H54 (cell line): ENCODE measurements at places on chromosomes 1 and 21.

GRCh38 chr1:31617218-31617915, at the start of gene HCRTR1:
TSS of gene HCRTR1 (plus strand) at chr1:31617689. CDS start at chr1:31619193, 1,504 bp downstream.
- no peak for DNase-seq

GRCh38 chr1:59136541-59137275, 160.2 kb upstream of the FGGY start:
- DNase-seq, result no peak

GRCh38 chr1:98388441-98388840, 273.1 kb upstream of the SNX7 start:
- DNase-seq, result peak; percentile 15

GRCh38 chr1:10745886-10746455, 50.5 kb downstream of the CASZ1 start:
- no peak for DNase-seq

DNA sequence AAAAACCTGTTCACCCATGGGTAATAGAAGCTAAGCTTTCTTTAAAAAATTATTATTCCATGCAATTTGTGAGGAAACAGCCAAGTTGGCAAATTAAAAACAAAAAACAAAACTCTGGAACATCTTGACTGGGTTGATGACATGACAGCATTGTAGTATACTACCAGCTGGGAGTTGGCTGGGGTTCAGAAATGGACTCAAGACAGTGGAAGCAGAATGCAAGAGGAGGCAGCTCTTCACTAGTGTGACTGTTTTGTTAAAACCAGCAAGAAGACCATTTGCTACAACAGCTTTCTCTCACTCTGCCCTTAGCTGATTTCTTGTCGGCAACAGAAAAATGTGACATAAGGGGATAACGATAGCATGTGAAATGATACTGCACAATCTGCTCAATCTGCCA, 1298.9 kb upstream of the ADGRL4 start:
- DNase-seq, result no peak

DNA sequence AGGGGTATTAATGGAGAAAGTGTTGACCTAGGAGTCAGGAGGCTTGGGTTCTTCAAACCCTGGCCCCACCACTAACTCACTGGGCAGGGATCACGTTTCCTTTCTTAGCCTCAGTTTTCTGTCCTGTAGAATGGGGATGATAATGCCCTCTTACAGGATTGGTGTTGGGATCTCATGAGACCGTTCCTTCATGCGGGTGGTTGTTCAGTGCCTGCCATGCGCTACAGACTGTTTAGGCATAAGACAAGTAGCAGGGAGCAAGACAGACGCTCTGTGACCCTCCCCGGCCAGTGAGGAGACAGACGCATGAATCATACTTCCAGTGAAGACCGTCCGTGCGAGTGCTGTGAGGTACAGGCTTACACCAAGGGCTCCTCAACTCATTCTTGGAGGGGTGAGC, 81.7 kb downstream of the MAN1C1 start:
- DNase-seq, result no peak

DNA sequence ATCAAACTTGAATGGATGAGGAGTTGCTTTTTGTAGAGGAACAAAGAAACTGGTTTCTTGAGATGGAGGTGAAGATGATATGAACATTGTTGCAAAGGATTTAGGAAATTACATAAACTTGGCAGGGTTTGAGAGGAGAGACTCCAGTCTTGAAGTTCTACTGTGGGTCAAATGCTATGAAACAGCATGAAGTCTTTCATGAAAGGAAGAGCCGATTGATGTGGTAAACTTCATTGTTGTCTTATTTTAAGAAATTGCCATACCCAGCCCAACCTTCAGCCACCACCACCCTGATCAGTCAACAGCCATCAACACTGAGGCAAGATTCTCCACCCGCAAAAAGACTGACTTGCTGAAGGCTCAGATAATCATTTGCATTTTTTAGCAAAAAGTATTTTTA, 52.2 kb downstream of the SIPA1L2 start:
- DNase-seq, result no peak

DNA sequence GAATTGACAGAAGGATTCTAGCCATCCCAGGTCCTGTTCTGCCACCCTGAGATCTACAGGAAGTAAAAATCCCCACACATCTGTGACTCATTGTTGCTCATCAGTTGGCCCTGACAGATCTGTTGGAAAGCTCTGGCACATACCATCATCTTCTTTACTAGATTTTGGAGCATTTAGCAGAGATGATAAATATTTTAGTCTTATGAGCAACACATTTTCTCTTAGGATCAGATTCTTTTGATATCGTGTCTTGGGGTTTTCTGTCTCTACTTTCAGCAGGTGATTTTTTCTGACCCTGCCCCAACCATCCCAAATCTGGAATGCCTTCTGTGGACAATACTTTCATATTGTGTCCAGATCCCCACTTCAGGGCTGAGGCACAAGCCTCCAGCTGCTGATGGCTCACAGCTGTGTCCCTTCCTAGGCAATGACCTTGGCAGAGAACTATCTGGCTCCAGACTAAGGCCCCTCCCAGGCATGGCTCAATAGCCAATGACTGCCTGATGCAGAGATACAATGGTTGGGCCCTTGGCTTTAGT, 102.8 kb downstream of the GDAP2 start:
- peak; percentile 41 for DNase-seq

DNA sequence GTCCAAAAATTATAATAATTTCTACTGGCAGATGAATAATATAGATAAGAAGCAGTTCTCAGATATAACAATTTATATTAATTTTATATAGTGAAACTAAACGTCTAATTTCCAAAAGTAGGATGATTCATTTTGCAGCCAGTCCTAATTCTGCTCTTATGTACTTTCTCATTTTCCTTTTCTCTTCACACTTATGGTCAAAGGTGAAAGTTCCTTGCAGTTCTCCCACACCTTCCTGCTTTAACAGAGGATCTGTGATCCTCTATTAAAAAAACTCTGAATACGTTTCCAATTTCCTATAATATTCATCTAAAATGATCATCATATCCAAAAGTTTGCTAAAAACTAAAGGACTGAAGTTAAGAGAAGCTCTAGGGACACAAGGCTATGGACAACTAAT, 78.5 kb downstream of the KIFAP3 start:
- DNase-seq, result no peak

GRCh38 chr1:179105393-179105792, 23.5 kb downstream of the TOR3A start:
- DNase-seq, result no peak

GRCh38 chr1:30133414-30134055, 589.9 kb downstream of the MATN1 start:
- DNase-seq, result no peak

DNA sequence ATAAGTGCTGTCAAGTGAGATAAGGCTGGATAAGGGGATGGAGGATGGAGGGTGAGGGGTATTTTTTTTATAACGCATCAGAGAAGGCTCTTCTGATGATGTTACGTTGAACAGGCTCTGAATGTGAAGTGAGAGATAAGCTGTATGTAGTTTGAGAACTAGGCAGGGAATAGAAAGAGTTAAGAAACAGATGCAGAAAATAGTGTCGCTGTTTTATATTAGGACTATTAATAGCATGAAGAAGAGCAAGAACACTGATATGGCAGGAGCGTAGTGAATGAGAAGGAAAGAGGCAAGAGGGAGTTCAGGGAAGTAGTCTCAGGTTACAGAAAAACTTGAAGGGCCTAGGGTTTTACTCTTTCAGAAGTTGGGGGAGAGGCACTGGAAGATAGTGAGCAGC, 59.8 kb downstream of the GPR88 start:
- no peak for DNase-seq

- DNase-seq, result no peak
These were observed 83.1 kb upstream of the SGIP1 start for GRCh38 chr1:66450847-66451246.

DNA sequence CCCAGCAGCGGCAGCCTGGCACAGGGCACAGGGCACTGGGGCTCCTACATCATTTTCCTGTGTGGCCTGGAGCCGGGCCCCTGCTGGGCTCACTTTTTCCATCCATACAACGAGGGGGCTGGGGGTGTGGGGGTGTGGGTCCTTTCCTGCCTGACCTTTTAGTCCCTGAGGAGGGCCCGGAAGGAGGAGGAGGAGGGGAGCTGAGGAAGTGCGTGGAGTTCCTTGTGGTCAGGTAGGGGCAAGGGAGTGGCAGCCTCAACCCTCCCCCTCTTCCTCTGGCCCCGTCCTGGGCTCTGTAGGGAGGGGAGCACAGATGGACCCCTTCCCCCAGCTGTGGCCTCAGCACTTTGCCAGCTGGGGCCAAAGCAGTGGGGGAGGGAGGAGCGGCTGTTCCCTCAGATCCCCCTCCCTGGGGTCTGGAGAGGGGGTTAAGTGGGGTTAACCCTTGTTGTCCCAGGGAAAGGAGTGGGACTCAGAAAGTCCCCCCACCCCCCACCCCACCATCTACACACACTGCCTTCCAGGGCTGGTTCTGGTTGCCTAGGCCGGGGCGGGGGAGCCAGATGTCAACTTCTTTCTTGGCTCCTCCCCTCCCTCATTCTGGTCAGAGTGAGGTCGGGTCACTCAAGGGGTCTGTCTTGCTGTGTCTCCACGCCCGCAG, 5.7 kb downstream of the NTRK1 start:
- no peak for DNase-seq

DNA sequence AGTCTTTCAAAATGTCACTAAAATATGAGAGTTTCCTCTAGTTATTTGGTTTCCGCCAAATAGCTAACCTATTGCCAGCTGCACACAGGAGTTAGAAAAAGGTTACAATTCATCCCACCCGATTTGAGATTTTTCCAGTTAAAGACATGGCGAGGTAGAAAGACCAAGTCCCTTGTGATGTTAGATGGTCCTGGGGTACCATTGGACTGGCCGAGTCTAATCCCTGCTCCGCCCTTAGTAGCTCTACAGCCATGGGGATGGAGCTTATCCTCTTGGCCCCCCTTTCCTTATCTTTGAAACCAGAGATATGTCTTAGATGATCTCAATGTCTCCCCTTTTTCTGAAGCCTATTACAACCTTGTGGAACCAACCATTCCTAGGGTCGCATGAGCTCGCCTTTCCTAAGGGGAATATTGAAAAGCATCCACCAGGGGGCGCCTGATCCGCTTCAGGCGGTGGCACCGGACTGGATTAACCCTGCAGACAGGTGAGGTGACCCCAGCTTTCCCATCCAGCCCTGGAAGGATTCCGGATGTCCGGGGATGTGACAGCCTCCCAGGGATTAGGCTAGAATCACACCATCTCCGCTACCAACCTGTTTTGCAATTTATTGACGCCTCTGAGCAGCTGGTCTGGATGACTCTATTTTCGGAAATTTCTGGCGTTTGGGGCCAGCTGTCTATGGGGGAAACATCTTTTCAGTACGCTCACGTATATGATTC, 68.3 kb upstream of the SIM2 start:
- peak; percentile 76 for DNase-seq

DNA sequence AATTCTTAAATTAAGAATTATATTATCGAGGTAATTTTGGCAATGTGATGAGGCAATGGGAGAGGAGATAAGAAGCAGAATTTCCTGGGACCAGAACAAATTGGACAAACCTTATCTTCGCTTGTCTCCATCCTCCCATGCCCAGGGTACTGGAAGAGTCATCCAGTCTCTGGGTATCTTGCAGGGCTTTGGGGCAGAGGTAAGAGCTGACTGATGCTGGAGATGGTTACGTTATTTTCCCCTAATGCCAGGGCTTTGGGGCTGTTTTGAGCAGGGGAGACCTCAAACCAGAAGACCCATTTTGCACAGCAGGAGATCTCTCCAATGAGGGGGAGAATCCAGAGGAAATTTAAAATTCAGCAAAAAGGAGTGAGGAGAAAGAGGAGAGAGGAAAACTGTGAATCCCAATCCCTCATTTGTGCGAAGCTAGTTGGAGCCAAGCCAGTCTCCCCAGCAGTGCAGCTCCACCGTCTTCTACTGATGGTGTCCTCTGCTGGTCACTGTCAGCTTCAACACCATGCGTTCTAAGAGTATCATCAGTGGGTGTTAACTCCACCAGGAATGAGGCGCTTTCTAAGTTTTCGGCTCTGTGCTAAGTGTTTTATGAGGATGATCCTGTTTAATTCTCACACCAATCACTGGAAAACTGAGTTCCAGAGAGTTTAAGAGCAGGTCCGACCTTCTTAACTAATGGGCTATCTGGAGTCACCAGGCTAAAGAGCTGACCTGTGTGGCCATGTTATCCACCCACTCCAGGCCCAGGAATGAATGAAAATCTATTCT, 86.8 kb upstream of the CD34 start:
- peak; percentile 52 for DNase-seq

GRCh38 chr21:27589781-27590180, 622.9 kb upstream of the ADAMTS5 start:
- DNase-seq, result no peak

DNA sequence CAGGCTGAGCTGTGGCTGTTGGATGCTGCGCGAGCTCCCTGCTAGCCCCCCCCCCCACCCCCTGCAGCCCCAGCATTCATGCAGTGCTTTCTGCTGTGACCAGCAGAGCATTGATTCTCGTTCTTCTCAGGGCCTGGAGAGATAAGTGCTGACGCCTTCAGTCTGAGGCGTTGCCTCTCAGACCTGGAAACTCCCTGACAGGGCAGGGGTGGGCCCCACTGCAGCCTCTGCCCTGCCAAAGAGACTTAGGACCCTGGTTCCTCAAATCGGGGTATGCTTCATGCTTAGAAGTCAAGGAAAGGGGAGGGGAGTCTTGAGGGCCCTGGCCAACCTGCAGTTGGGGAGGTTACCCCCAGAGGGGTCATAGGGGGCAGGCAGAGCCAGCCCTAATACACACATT, 38.5 kb downstream of the PTPRF start:
- no peak for DNase-seq

DNA sequence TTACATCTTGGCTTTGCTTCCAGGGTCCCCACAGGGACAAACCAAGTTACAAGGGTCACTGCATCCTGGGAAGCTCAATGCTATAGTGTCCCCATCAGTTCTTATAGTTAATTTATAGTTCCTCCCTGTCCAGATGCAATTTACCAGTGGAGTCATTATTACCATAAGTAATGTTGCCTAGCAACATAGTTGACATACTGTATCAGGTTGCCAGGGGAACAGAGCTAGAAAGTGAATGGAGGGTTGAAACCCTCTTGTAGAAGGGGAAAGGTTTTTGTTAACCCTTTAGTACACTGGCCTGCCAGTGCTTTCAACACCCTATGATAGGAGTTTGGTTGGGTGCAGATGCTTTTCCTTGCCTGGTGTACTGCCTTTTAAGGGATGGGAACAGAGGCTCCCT, 34.3 kb upstream of the TTC4 start:
- no peak for DNase-seq

DNA sequence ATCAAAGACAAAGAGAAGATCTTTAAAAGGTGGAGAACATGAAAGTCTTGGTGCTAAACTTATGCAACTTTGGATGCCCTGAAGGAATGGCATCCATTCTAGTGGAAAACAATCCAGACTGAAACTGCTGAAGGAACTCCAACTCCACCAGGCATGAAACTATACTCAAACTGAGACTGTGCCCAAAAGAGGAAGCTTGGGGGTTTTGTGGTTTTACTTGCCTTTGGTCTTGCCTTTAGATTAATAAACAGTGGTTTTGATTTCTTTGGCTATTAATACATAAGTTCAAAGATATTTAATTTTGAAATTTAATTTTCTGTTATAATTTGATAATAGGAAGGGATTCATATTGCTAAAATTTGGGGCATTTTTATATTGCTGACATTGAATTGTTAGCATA, 17.4 kb upstream of the SLC30A10 start:
- DNase-seq, result no peak

GRCh38 chr1:3402258-3403010, 52.0 kb upstream of the ARHGEF16 start:
- no peak for DNase-seq

GRCh38 chr1:219626865-219627264, 14.0 kb upstream of the ZC3H11B start:
- DNase-seq, result no peak
